ENCODE measurements at places on chromosomes 3 and 15.

DNA sequence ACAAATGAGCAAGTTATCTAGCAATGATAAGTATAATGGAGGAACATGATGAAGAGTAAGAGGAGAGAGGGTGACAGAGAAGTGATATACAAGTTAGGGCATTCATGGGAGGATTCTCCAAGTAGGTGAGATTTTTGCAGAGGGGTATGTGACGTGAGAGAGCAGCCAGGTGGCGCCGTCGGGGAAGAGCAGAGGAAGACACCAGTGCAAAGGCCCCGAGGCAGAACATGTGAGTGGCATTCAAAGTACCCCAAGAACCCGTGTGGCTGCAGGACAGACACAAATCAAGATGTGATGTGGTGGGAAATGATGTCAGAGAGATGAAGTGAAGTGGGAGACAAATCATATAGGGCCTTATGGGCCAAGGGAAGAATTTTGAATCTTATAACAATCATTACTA is 81.8 kb upstream of the GRM7 start:
- DNase-seq: no peak

- no peak for DNase-seq
These were observed 105.9 kb upstream of the NEDD4 start for GRCh38 chr15:56099311-56099710.

- DNase-seq: no peak
These were observed 27.2 kb downstream of the PLCL2 start for GRCh38 chr3:16911916-16912315.

DNA sequence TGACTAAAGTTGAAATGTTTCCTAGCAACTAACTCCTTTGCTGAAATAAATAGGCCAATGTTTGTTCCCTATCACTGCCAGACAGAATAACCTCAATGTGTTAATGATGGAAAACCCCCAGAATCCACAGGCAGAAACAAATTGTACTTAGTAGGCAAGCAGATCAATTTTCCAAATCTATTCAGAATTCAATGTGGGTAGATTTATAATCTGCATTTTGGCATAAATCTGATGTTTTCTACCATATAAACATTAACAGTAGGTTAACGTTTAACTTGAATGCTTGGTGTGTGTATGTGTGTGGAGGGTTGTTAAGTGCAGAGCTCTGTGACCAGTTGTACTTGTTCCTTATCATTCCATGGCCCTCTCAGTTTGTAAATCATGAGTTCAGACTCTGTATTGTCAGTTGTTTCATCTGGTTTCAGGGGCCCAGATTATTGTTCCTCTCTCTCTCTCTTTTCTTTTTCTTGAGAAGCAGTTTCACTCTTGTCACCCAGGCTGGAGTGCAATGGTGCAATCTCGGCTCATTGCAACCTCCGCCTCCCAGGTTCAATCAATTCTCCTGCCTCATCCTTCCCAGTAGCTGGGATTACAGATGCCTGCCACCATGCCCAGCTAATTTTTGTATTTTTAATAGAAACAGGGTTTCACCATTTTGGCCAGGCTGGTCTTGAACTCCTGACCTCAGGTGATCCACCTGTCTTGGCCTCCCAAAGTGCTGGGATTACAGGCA is 32.8 kb downstream of the PLSCR1 start:
- no peak for DNase-seq

DNA sequence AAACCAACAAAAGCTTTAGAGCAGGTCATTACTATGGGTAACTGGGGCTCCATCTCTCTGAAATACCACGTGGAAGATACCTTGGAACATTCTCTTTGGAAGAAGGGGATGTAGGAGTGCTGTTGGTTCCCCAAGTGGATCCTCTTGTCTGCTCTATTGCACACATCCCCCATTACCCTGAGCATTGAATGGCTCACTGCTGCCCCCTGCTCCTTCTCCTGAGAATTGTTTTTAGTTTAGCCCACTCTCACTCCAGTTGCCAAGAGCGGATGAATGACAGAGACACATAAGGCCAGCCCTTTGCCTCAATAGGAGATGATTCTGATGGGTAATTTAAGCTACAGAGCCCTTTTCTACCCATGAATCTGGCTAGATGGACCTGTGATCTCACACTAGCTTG is 135.6 kb upstream of the SUCLG2 start:
- DNase-seq: peak; percentile 3

GRCh38 chr15:80325206-80325605 is 73.2 kb upstream of the CTXND1 start:
- no peak for DNase-seq

DNA sequence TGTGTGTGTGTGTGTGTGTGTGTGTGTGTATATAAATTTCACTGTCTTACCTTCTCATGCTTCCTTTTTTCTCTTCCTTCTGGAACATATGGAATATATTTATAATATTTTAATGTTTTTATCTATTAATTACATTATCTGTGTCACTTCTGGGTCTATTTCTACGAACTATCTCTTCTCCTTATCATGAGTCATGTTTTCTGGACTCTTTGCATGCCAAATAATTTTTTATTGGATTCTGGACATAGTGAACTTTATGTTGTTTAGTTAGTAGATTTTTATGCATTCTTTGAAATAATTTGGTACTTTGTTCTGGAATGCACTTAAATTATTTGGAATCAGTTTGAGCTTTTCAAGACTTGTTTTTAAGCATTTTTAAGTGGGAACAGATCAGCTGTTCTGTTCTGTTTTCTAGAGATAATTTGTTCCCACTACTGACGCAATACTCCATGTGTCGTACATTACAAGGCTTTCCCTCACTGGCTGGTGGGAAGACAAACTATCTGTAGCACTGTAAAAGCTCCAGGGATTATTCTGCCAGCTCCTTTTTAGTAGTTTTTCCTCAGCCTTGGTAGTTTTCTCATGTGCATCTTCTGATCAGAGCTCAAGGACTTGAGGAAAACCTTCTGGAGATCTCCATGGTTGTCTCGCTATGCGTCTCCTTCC is 302.0 kb downstream of the CLSTN2 start:
- no peak for DNase-seq

- DNase-seq: peak; percentile 25
These were observed 108.5 kb upstream of the PFN2 start for GRCh38 chr3:150079029-150079739.

DNA sequence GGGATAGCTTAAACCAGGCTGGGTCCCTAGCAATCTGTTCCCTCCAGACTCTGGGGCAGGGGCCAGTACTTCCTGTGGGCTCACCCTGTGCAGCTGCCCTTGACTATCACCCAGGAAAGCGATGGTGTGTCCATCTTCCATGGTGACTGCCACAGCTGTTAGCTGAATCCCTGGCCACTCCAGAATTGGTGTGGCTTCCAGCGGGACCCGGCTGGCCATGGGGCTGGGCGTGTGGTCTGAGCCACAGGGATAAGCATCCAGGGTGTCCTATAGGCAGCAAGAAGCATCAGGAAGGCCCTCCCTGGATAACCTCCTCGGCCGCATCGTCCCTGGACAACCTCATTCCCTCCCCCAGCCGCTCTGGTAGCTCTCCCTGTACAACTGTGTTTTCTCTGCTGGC is 7.2 kb downstream of the PLXNB1 start:
- no peak for DNase-seq

DNA sequence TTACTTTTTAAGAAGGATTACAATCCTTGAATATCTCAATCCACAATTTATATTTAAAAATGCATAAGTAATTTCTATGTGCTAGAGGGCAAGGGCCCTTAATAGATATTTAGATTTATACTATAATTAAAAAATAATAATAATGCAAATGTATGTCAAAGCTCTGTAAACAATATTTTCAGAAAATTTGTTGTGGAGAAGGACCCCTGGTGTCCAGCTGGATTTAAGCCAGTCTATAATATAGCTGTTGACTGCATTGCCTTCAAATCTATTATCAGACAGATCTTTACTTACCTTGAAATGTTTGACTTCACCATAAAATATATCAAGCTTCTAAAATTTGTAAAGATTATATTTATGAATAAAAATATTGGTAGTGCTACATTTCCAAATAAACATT is 65.6 kb downstream of the ZBTB20 start:
- DNase-seq: no peak

DNA sequence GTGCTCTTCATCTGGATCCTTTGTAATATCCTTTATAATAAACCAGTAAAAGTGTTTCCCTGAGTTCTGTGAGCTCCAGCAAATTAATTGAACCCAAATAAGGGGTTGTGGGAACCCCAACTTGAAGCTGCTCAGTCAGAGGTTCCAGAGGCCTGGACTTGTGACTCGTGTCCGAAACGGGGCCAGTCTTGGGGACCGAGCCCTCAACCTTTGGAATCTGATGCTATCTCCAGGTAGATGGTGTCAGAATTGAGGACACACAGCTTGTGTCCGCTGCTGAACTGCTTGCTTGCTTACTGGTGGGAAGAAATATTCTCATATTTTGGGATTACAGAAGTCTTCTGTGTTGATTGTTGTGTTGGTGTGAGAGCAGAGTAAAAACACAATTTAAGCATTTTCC is 39.7 kb upstream of the FLNB start:
- DNase-seq: no peak

DNA sequence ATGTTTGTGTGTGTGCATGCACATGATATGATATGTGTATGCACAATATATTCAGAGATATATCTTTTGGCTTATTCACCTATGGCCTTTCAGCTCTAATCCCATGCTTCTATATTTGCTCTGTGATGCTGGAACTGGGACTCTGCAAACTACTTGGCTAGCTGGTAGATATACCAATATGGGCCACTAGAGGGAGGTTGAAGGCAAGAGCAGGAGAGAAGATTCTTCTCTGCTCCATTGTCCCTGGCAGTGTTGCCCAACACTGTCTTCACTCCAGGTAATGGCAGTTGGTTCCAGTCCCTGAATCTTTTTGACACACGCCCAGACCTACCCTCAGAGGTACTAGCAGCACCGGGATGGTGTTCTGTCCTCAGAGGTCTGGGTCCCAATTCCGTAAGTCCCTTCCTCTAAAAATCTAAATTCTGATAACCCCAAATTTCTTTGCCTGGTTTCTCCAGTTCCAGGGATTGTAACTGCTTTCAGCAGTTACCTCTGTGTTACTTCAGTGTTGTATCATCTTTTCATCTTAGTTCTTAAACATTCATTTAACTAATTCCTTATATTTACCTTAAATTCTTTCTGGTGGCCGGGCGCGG is 44.7 kb downstream of the GTPBP8 start:
- DNase-seq: peak; percentile 70

DNA sequence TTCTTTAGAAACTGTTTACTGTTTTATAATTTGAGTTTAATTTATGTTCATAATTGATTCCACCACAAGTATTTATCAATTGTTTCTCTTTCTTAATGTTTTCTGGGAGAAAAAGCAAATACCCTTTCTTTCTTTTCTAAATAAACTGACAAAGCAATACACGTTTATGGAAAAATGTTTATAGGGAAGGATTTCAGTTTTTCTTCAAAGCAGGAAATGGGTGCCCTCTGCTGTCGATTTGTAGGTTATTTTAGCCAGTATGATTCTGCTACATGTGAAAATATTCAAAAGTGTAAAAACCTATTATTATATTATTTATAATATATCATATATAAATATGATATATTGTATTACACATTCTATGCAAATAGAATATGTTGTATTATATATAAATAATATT is 921.0 kb upstream of the ROBO1 start:
- DNase-seq: peak; percentile 3

DNA sequence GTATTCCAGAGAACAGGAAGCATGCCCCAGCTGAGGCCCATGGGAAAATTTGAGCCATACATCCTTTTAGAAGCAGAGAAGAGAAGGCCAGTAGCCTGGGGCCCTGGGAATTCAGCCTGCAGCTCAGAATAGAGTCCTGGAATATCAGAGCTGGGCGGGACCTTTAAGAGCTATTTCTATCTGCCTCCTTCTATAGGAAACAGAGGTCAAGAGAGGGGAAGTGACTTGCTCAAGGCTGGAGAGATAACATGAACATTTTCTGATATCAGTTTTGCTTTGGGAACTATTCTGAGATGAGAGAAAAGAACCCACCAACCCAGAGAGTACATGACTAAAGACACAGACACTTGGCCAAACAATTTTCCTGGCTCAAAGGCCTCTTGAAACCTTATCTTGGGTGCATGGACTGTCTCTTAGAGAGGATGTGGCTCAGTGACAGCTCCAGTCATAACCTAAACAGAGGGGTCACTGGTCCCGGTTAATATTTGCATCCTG is 26.0 kb downstream of the MASP1 start:
- no peak for DNase-seq

DNA sequence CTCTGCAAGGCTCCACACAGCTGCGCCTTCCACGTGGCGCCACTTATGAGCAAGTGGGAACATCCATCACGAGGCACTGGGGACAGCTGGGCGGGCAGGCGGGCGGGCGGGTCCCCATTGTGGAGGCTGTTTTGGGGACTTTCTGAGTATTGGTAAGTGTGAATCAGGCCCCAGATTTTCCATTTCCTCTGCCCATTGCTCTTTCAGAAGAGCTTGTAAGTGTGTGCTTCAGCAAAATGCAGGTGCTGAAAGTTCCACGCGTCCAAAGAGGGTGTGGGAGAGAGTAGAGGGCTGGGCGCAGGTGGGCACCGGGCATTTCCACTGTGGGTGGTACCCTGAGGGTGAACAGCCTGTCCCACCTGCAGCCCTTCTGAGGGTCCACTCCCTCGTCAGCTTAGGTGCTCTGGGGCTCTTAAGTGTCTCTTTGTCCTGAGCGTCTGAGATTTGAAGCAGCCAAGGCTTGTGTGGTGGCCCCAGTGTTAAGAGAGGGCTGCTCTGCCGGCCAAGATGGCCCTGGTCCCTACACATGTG is 177.1 kb downstream of the RPLP1 start:
- no peak for DNase-seq

DNA sequence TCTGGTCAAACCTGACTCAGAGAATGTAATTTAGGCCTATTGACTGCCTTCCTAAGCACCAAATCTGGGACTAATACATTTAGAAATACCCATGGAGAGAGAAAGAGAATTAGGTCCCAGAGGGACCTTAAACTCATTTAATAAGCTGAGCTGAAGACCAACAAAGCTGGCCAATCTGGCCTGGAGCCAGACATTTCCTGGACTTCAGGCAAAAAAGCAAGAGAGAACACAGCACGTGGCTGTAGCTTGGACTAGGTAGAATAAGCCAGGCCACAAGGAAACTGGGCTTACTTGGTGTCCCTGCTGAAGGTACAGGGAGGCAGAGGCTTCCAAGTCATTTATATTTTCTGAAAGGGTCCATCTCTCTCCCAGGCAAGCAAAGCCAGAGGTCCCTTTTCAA is 88.1 kb downstream of the RTP4 start:
- DNase-seq: no peak

DNA sequence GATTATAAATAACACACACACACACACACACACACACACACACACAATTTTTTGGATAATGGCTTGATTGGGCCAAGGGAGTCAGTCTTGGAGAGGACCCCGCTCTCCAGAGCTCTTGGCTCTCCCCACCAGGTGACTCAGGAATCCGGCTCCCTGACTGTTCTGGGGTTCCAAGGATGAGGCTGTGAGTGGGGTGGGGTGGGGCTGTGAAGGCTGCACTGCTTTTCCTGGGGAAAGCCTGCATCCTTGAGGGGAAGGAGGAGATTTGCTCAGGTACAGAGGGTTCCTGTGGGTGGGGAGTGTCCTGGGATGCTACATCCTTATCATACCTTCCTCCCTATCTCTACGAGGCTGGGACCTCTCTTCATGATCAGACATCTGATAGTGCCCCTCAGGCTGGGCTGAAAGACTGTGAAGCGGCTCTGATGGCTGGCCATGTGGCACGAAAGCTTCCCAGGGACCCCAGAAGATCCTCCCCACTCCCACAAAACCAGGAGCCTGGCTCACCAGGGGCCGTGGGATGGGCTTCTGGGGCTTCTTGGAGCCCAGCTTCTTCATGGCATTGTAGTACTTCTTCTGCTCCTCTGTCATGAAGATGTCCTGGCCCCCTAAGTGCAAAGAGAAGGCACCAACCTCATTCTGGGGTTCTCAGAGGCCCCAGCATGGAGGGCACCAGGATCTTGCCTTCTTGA is 59.2 kb downstream of the EXOG start:
- DNase-seq: no peak
